ENCODE measurements at places on chromosomes 2 and 18.

- no peak for DNase-seq
These were observed 7.2 kb downstream of the RAB11FIP5 start for GRCh38 chr2:73105511-73105971.

GRCh38 chr2:10733566-10733925 lies 12.1 kb downstream of the ATP6V1C2 start:
- no peak for DNase-seq

DNA sequence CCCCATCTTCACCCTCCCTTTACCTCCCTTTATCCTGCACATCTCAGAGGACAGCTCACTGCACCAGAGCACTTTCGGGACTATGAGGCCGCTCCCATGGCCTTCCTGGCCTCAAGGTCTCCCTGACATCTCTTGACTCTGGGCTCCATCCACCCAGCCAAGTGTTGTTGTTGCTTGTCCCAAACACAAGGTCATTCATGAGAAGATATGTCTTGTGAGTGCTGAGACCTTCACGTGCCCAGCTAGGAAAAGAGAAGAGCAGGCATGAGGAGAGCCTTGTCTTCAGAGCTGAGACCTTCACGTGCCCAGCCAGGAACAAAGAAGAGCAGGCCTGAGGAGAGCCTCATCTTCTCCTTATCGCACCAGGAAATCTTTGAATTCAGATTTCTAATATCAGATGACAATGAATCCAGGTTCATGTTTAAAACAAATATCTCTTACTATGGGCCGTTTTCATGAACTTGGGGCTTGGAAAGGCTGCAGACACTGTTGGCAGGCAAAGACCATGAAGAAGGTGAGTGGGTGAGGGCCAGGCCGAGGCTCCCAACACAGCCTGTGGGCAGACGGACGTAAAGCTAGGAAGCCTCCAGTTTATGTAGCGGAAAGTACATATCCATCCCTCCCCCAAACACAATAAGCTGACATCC lies 256.1 kb downstream of the NDUFA10 start:
- no peak for DNase-seq

GRCh38 chr2:216139884-216140283 lies 30.7 kb downstream of the XRCC5 start:
- peak; percentile 23 for DNase-seq

DNA sequence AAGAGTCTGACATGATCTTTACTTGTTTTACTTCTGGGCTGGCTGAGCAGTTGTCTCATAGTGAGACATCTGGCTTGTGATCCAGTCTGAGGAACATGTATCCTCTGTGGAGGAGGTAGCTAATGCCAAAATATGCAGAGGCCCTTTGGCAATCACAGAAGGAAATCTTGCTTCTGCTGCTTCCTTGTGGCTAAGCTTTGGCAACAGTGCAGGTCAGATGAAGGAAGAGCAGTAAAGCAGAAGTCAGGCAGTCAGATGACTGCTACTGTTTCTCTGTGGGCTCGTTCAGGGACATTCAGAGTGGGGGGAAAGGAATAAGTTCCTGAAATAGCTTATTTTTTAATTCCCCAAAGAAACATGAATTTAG lies 22.3 kb downstream of the DOK1 start:
- DNase-seq, result peak; percentile 93

GRCh38 chr2:170680172-170680941 lies 34.8 kb upstream of the SP5 start:
- no peak for DNase-seq

GRCh38 chr2:118696786-118697465 lies 150.5 kb downstream of the EN1 start:
- no peak for DNase-seq

GRCh38 chr2:216856406-216857065 lies 3.3 kb downstream of the TNP1 start:
- DNase-seq, result no peak

GRCh38 chr2:135182190-135182589 lies 130.1 kb downstream of the RAB3GAP1 start:
- DNase-seq, result no peak

DNA sequence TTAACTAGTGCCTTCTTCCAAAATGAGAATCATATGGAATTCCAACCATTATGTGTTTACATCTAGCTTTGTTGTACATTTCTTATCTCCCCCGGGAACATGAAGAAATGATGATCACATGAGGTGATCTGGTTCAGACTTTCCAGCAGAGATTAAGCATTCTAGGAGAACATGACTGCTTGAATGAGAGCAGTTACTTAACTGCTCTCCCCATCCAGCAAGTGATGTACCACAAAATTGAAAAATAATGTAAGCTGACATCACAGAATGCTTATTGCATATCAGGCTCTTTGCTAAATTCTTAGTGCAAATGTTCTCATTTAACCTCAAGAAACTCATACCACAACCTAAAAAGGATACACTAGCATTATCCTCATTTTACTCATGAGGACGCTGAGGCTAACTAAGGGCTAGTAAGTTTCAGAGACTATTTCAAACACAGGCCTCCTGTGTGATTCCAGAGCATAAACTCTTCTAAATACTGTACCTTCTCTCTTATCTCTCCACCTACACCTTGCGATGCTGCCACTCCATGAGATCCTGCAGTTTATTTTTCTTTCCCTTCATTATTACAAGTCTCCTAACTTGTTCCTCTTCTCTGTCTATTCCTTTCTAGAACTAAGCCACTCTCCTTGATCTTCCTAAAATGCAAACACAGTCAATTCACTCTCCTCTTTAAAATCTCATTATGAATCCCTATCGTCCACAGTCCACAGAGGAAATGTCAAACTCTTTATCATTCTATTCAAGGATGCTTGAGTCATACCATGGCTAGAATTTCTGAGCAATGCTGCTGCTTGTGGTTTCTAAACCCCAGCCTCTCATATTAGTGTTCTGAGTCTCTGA lies 1224.8 kb upstream of the ZEB2 start:
- DNase-seq, result peak; percentile 85

DNA sequence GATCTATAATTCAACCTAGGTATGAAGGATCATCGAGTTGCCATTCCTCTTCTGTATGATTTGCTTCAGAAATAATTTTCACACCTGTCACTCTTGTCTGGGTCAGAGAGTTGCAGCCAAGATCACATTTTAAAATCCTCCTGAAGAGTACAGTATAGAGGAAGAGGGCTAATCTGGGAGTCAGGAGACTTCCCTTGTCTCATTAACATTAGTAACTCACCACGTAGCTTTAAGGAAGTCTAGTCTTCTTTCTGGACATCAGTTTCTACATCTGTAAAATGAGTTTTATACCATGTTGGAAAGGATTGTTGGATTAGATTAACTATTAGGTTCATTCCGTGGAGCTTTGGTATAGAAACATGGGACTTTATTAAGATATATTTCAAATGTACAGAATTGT lies 109.4 kb downstream of the TDRD15 start:
- DNase-seq, result no peak

DNA sequence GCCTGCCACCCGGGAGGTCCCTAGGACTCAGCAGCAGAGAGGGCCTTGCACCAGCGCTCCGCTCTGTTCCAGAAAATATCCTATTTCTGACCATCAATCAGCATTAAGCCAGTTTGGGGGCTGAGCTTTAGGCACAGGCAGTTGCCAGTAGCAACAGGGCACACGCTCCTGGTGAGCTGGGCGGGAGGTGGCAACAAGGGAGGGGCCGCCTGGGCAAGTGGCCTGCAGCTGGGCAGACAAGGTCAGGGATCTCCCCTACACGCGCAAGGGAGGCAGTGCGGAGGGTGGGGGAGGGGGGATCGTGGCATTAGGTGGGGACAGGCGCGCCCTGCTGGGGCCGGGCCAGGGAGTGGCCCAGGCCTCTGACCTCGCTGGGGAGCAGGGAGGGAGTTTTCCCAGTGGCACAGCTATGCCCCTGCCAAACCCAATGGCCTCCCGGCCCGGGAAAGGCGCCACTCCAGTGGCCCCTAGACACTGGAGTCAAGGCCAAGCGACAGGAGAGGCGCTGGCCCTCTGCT lies 302.8 kb downstream of the NCKAP5 start:
- no peak for DNase-seq

GRCh38 chr2:136386046-136386445 lies 268.1 kb upstream of the CXCR4 start:
- no peak for DNase-seq

DNA sequence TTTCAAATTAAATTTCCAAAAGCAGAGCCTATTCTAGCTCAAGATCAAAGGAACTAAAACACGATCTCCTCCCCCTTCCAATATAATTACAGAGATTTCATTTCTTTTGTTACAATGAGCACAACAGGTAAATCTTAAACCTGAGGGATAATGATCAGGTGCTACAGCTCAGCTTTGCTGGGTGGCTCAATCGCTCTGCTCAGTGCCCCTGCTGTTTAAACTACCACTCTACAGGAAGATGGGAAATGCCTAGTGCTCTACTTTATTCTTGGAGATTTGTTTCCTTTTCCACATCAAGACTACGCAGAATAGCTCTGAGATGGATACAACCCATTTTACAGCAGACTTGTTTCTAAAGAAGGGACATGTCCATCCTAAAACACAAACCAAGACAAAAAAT lies 162.3 kb downstream of the TCF4 start:
- DNase-seq, result no peak

GRCh38 chr2:232281858-232282507 lies 96.6 kb upstream of the ALPP start:
- DNase-seq, result no peak

DNA sequence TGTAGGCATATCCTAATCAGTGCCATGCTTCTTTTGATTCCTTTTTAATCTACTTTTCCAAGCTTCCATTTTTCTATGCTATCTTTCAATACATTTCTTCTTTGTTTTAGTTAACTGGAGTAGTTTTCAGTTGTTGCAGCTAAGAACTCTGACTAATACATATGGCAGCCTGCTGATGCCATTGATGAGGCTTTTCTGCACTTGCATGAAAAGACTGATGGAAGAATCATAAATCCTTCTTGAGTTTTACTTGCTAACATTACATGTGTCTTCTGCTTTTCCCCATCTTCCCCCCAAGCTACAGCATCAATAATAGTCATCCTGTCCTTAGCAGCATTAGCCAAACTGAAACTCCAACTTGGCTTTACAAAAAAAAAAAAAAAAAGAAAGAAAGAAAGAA lies 203.3 kb downstream of the LRP1B start:
- DNase-seq, result no peak

DNA sequence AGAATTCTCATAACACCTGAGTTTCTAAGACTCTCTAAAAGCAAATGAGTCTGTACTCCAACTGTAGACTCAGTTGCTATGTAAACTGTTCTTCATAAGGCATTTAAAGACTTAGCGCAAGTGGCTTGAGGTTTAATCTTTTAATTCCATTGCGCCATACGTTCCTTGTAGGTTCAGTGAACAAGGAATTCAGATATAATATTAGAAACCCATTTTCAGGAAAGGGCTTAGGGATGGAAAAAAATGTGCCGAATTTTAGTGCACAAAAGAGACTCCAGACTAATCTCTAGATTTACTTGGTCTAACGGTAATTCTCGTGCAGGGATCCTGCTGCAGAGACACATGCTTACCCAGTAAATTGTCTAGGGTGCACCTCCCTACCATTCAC lies 268.9 kb upstream of the TANK start:
- DNase-seq, result no peak

GRCh38 chr2:77642339-77642738 lies 120.2 kb upstream of the LRRTM4 start:
- DNase-seq, result no peak

GRCh38 chr2:197042739-197043196 lies 116.3 kb upstream of the PGAP1 start:
- no peak for DNase-seq

DNA sequence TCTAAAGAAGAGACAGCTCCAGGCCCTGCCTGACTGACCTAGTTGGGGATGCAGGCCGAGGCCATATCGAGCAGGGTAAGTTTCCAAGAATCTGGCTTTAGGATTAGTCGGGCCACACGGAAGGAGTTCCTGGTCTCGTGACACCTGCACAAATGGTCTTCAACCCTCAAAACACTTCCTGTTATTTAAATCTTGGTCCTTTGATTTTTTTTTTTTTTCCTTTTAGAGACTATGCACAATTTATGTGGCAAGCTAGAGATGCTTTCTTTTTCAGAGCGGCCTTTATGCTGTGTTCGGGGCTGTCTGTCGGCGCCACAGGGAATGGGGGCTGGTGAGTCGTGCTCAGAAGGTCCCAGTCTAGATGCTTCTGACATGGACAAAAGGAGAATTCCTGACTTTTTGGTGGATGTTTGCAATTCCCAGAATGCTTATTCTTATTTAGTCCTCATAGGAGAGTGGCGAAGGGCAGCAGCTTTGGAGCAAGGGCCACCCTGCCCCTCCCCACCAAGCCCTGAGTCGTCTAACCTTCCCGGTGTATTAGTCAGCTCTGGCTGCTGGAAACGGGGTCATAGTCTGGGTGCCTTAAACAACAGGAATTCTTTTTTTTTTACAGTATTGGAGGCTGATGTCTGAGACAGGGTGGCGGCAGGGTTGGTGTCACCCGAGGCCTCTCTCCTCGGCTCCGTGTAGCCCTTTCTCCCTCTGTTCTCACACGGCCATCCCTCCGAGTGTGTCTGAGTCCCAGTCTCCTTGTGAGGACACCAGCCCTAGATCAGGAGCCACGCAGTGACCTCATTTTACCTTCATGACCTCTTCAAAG lies 27.4 kb downstream of the HPCAL1 start:
- DNase-seq, result peak; percentile 30

DNA sequence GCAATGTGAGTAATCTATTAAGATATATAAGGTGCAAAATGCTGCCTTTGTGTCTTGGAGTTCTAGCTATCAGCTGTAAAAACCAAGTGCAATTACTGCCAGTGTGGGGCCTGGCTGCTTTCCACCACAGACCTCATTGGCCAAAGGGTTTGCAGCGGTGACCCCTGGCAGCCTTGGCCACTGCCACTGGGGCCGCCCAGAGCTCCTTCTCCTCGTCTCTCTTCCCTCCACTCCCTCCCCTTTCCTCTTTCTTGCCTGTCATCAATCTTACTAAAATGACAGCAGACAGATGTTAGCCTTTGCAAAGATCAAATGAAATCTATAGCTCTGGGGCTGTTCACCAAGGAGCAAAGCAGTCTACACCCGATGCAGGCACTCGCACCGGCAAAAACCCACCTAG lies 986.3 kb downstream of the BCL11A start:
- no peak for DNase-seq

DNA sequence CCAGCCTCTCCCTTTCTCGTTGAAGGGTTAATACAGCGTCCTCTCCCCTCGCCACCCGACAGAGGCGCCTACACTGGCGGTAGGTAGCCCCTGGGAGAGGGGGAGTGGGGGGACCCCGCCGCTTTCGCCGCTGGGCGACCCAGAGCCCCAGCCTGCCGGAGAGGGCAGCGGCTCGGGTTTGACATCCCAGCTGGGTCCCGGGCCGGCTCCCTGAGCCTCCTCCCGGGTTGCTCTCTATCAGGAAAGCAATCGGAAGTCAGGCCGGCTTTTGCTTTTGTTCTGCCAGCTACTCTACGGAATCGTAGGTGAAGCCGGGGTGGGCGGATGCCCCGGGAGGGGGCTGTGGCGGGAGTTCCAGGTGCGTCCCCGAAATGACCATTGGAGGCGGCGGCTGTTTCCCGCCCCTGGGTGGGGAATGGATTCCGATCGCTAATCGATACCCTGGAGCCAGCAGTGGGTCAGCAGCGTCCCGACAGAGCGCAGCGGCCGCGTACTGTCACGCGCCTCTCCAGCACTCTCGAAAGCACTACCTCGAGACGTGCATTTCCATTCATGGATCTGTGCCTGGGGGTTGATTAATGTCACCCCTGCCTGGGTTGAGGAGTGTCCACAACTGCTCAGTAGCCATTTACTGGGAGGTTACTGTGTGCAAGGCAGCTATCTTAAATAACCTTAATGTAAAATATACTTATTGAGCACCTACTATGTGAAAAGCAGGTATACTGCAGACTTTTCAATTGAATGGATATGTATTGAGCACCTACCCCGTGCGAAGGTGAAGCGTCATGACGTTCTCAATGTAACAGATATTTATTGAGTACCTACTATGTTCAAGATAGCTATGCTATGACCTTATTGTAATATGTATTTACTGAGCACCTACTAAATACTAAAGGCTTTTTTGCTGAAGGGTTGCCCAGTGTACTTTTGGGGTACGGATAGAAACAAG lies 1.1 kb downstream of the MAPK4 start:
- DNase-seq, result no peak

Measured in cardiac fibroblast (primary cell).